ENCODE measurements at places on chromosomes 6 and 20.

GRCh38 chr20:46739431-46740213 is 30.2 kb downstream of the SLC2A10 start:
- no peak for DNase-seq

DNA sequence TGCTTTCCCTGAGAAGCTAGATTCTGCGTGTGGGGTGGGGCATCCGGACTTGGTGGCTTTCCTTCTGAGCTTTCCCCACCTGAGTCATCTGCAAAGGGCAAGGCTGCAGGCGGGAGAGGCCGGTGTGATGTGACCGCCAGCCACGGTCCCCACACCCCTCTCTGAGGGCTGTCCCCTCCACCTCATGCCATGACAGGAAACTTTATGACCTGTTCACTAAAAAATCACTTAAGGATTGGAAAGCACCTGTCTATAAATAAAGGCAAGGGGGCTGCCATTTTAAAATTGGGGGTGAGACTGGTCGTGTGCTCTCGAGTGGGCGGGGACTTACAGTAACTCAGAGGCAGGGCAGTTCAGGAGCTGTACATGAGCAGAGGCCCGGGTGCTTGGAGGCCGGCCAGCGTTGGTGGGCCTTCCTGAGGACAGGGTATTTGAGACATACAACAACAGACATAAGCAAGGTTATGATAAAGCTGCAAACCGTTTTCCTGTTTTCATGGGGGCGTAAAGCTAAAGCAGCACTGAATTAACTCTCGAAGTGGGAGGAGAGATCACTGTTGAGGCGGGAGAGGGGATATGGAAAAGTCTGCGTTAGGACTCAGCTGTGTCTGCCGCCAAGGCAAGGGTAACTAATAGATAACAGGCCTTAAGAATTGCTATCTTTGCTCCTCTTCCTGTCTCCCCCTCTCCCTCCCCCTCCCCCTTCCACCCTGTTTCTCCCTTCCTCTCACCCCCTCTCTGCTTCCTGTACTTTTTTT is 16.1 kb upstream of the SERPINB1 start:
- peak; percentile 81 for DNase-seq

GRCh38 chr6:38367231-38367630 is 272.5 kb downstream of the BTBD9 start:
- no peak for DNase-seq

- no peak for DNase-seq
These were observed 21.6 kb upstream of the FBXO30 start for GRCh38 chr6:145836170-145836569.

- no peak for DNase-seq
These were observed 525 bp downstream of the PNRC1 start for GRCh38 chr6:89081129-89081422.

DNA sequence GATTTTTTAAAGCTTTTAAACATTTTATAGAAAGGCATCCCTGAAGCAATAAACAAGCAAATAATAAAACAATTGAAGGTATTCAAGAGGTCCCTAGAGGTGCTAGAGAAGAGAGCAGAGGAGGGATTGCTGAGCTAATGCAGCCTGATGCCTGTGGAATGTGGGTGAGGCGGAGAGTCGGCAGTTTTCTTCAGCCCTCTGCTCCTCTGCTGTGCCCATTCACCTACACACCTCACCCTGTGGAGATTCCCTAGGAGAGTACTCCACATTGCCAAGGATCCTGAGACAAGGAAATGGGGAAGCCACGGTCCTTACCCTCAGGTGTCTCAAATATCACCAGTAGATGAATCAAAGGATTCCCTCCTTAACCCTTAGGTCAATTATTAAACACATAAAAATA is 199.8 kb upstream of the POU3F2 start:
- no peak for DNase-seq

DNA sequence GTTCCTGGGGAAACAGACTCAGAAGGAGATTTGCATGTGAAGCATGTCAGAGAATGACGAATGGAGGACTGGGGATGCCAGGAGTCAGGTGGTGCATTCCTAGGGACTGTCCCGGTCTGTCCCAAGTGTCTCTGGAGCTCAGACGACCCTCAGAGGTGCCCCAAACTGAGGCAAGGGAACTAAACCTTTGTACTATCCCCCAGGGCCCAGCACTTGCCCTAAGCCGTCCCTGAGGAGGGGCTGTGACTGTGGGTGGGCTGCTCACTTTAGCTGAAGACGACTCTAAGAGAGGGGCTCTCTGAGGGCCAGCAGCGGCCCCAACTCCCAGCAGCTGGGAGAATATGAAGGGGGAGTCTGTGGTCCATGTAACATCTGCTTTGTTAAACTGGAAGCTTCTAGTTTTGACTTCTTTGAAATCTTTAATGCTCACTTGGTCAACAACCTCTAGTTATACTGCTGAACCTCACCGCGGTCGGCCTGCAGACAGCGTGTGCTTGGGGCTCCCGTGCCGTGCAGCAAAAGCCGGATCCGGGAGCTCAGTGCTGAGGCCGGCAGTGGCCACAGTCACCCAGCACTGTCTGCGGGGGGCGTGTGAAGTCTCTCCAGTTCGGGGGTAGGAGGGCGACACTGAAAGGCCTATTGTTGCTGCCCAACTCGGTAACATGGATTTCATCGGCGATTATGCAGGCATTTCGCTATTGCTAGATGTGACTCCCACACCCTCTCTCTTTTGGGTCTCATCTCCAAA is 34.2 kb downstream of the TUBB2B start:
- DNase-seq, result no peak

GRCh38 chr20:52972965-52973819 is 1.0 kb downstream of the TSHZ2 start:
- DNase-seq, result no peak

DNA sequence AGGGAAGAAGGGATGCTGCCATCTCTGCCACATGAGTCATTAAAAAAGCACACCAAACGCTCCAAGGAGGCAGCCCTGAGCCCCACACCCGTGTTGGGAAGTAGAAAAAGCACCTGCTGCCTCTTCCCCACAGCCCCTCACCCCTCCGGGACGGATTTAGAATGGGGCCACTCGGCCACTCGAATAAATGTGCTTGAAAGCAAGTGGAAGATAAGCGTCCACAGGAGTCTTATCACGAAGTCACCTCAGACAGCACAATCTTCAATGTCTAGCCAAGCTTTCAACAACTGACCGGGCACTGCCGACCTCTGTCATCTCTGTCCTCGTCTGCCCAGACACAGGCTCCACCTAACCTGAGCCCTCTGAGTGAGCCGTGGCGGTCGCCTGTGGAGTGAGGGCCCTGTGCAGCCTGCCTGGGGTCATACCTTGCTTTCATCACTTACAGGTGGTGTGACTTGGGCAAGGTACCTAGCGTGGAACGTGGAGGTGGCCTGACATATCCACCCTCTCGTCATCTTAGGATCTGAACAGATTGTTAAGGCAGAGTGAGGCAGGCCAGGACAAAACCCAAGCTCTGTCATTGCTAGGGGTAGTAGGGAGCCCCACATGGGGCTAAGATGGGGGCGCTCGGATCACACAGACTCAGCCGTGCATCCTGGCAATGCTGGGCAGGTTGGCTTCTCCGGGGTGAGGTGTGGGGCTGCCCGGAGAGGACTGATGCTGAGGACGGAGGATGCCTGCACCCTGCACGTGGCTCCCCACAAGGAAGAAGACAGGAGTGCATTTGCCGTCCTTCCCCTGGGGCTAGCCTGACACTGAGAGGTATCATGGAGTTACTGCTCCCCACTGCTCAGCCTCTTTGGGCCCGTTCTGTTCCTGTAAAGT is 34.8 kb downstream of the PSMG4 start:
- no peak for DNase-seq

DNA sequence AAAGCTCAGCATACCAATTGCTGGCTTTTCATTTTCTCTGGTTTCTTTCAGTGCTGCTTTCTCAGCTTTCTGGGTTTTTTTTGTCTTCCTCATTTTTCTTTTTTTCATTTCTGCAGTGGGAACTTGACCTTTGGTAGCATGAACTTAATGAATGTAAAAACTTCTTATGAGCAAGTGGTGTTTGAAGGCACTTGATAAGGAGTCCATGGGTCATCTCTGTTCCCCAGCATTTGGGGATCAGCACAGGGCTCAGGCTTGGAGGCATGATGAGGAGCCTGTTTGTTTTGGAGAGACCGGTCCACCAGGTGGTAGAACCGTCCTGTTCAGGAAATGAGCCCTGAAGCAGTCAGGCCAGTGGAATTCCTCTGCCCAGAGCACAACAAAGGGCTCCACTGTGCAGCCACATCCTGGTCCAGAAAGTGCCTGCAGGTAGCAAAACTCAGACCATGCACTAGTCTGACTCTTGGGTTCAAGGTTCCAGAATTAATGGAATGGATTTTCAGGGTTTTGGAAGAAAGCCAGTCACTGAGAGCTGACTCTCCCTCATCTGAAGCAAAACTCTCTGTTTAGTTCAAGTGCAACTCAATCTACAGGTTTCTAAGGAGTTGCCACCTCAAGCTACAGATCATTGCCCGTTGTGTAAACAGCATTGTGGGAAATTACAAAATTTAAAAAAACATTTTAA is 52.3 kb upstream of the ADGRF1 start:
- no peak for DNase-seq

- no peak for DNase-seq
These were observed 20.6 kb upstream of the NKX2-2 start for GRCh38 chr20:21534453-21534852.

GRCh38 chr6:28693751-28694443 is 168.2 kb downstream of the GPX5 start:
- DNase-seq, result no peak

DNA sequence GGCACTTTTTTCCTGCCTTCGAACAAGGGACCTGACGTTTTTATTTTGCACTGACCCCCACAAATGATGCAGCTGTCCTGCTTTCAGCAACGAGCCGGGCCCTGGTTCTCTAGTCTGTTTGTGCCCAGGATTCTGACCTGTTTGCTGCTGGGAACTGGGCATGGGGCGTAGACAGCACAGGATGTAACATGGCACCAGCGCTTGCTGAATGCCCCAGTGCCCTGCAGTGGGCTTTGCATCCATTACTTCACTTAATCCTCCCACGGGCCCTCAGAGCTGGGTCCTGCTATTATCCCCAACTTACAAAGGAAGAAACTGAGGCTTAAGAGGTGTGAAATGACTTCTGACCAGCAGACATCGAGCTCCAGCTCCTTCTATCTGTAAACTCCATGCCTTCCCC is 80.4 kb upstream of the PMEPA1 start:
- no peak for DNase-seq

GRCh38 chr6:90645634-90646033 is 58.8 kb upstream of the MAP3K7 start:
- no peak for DNase-seq

- DNase-seq, result no peak
These were observed 139.3 kb downstream of the FOXC1 start for GRCh38 chr6:1749041-1749440.

- peak; percentile 81 for DNase-seq
These were observed 38.2 kb downstream of the MICA start for GRCh38 chr6:31441365-31442267.

DNA sequence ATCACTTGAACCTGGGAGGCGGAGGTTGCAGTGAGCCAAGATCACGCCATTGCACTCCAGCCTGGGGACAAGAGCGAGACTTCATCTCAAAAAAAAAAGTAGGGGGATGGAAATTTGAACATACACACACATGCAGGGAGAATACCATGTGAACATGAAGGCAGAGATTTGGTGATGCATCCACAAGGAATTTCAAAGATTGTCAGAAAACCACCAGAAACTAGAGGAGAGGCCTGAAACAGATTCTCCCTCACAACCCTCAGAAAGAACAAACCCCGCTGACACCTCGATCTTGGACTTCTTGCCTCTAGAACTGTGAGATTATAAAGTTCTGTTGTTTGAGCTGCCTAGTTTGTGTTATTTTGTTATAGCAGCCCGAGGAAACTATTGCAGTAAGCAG is 125.5 kb downstream of the GPX5 start:
- no peak for DNase-seq

DNA sequence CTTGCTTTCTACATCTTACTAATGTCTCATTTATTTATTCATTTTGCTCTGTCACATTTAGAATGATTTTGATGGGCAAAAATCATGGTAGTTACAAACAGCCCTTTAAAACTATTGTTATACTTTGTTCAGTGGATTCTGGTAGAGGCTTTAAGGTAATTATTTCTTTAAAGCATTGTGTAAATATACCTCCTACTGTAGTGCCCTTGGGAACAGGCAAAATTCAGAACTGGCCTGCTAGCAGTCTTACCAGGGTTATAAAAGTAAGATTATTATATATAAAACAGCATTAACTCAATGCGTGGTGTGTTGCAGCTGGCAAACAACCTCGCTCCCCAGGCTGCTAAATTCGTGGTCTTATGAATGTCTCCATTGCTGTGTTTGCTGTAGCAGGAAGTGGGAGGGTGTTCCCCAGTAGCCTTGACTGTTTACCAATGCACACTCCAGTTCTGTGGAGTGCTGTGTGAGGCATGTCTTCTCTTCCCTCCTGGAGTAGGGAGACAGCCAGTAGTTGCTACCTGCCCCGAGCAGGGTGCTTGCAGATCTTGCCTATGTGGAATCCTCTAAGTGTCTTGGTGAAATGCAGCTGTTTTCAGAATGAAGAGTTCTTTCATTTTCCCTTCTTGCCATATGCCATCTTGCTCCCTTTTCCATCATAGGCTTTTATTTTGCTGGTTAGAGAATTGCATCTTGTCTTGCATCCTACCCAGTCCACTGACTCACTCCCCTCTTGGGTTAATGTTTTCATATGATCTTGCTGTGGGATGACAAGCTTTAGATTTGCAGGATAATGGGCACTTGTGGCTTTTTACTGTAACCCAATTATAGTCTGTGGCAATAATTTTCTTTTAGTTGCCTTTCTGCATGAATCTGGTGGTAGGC is 45.3 kb downstream of the IGF2R start:
- no peak for DNase-seq

- DNase-seq, result no peak
These were observed 42.0 kb downstream of the EDN1 start for GRCh38 chr6:12331951-12332749.

- no peak for DNase-seq
These were observed 75.3 kb upstream of the CCN6 start for GRCh38 chr6:111978532-111979149.

- DNase-seq, result no peak
These were observed 1.6 kb upstream of the ZFP64 start for GRCh38 chr20:52193133-52193532.

DNA sequence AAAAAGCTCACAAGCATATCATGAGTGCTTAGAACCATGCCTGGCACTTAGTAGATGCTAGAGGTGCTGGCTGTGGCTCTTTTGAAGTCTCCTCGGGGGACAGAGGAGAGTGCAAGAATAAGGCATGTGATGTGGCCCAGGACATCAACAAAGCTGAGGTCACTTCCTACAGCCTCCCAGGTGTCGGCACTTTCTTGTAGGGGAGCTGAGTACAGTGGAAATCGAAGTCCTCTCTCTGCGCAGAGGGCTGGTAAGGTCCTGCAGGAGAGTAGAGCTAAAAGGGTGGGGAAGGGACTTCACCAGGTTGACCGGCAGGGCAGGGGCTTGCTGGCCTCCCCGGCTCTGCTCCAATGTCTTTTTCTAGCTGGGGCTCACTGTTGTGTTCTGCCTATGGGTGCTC is 11.2 kb downstream of the SLC13A3 start:
- no peak for DNase-seq

- peak; percentile 47 for DNase-seq
These were observed 111.7 kb downstream of the NOL4L start for GRCh38 chr20:32473231-32474008.
